ENCODE measurements at places on chromosomes 2 and 18.

GRCh38 chr2:176187899-176188773 lies at the start of gene HOXD1:
HOXD1 (plus strand) TSS chr2:176188668; CDS start chr2:176188802, 134 bp downstream.
- no peak for DNase-seq

DNA sequence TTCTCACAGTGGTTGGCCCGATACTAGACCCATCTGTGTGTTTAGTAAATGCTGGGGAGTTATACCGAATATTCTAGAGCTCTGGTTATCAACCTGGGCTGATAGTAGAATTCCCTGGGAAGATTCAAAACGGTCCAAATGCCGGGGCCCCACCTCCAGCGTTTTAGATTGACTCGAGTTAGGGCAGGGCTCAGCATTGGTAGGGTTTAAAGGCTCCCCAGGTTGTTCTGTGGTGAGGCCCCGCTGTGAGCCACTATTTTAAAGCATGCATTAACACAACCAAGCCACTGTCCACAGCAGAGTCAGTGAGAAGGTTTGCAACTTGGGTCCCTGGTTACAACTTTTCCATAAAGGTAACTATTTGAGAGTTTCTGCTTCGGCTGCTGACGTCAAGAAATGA lies 73.6 kb downstream of the DYSF start:
- DNase-seq, result no peak

GRCh38 chr2:86372641-86373502 lies 35.4 kb upstream of the REEP1 start:
- DNase-seq, result no peak

- DNase-seq, result no peak
Observed at GRCh38 chr2:121505005-121505404, 25.7 kb upstream of the RNU4ATAC start.

DNA sequence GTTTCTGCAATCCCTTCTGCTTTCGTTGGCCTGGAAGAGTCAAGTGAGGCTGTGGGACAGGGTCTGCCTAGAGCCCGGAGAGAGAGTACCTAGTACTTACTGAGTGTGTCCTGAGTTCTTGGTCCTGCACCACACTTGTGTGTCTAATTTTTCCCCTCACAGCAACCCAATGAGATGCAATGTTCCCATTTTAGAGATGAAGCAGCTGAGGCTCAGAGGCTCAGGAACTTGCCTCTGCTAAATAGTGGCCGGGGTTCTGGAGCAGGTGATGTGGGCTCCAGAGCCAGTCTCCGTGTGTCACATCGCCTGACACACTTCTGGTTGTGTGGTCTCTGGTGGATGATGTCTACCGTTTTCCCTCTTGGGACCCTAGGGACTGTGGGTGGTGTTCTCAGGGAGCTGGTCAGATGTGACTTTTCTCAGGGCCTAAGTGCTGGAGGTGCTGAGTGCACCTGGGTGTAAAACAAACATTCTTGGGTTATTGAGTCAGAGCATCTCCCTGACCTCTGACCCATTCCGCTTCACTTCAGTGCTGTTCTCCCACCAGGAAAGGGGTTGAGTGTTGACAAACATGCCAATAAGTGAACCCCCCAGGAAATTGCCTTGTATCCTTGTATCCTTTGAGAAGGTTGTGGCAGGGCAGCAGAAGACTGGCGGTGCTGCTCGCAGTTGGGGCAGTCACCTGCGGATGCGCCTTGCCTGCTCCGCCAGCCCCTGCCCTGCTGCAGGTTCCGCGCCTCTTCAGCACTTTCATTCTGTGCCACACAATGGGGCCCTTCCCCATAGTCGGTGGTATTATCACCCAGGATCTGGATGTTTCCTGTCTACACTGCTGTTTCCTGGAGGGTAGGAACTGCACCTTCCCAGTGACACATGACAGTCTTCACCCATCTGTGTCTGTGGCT lies 32.1 kb downstream of the HK2 start:
- no peak for DNase-seq

GRCh38 chr2:148634749-148635148 lies 9.8 kb upstream of the EPC2 start:
- DNase-seq, result no peak

- DNase-seq, result no peak
Observed at GRCh38 chr2:42618972-42619371, 50.5 kb downstream of the MTA3 start.

DNA sequence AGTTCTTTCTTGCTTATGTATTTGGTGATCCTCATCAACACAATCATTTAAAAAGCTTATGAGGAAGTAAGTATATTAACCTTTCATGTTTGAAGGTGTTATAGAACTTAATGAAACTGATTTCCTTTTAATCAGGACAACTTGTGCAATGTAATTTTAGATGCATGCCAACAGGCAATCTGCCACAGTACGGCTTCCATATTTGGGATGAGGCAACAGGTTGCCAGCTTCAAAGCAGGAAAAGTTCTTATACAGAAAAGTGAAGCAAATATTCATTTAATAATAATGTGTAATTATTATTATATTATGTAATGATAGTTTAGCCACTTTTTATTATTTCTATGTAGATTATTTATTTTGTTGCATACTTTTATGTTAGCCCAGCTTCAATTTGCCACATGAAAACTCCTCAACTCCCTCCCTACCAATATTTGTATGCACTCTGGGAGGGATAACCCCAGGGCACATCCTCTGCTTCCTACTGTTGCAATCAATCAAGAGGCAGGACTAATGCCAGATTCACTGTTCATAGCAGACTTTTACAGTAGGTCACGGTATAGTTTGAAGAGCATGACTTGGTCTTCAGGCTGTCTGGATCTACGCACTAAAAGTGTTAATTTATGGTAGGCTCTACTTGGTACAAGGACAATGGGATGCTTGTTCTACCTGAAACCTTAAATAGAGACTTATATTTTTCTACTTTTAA lies 277.2 kb downstream of the AGPS start:
- DNase-seq, result no peak

GRCh38 chr2:233532971-233533370 lies 33.6 kb downstream of the USP40 start:
- no peak for DNase-seq

DNA sequence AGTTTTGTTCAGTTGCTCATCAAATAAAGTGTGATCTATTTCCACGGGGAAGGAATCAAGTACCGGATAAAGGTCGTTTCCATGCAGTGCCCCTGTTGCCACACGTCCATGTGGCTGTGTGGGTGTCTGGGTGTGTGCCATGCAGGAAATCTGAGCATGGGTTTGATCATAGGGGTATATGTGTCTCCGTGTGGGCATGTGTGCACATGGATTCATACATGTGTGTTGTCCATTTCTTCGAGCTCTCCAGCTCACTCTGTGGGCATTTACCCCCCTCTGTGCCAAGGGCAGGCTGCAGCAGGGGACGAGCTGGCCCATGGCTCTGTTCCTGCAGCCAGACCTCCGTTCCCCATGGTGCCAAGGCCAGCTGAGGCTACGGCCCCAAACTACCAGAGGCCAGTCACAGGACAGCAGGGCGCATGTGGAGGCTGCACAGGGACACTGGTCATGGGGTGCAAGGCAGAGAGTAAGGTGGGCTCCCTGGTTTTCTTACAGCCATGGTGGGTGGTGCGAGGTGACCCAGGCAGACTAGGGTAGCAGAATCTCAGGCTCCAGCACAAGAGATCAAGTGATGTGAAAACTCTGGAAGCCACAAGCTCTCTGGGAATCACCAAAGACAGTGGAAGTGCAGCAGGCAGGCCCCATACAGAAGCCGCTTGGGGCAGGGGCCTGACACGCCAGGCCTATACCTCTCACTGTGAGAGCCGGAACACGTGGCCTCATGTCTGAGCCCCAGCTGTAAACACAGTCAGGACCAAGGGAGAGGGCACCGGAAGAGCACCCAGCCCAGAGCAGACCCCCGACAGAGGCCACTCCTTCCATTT lies 66.4 kb upstream of the RAB6C start:
- no peak for DNase-seq

- DNase-seq, result no peak
Observed at GRCh38 chr2:137437386-137437785, 526.9 kb upstream of the HNMT start.

DNA sequence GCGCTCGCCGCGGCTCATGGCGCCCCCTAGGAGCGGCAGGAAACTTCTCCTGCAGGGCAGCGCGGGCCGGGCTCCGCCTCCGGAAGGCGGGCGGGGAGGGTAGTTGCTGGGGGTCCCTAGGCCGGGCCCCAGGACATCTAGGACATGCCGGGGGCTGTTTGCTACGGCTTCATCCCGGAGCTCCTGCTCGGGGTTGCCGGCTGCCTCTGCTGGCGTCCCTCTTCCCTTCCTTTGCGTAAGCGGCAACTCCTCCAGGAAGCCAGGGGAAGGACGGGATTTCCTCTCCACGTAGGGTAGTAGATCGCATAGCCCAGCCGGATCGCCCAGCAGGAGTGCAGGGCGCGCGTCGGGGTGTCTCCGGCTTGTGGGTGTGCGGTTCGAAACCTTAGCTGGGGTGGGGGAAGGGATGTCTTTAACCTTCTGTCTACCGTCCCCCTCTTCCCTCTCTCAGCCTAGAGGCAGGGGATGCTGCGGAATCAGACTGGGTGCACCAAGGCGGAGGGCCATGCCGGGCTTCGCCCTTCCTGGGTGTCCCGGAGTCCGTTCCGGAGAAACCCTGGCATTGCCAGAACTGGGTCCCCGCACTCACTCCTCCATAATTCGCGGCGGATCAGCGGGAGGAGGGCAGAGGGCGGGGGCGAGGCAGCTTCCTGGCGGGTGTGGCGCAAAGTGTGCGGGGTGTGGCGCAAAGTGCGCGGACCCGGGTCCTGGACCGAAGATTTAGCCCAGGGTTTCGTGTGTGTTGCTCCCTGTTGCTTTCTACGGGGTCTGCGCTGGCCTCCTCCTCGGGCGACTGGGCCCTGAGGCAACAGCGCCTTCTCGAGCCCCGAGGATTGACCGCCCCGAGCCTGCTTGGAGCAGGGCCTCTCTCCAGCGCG lies 12.2 kb upstream of the SKOR2 start:
- no peak for DNase-seq

DNA sequence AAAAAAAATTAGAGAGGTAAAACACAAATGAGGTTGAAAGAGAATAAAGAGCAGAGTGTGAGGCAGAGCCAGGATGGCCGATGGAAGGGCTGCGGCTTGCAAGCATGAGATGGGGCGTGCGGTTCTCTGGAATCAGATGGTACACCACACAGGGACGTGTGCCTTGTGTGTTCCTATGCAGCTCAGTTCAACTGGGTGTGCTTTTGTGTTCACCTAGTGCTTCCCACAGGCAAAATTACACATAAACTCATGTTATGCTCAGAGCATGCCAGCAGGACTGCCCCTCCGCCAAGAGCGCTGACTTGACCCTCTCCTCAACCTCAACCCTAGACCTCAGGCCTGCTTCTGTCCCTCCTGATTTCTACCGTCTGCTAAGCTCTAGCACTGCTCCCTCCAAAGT lies 24.4 kb downstream of the STARD7 start:
- DNase-seq, result no peak

DNA sequence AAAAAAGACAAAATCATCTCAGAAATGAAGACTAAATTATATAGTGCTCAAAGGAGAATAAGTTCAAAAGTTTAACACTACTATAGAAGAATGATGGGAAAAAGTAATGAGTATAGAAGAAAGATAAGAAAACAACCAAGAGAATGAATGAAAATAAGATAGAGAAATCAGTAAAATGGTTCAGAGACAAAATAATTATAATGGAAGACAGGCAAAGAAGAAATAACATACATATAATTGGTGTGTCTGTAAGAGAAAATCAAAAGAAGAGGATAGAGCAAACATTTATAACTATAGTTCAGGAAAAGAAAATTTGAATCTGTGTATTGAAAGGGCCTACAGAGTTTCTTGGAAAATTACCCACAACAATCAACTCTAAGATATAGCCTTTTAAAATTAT lies 43.5 kb downstream of the DNAH6 start:
- no peak for DNase-seq

DNA sequence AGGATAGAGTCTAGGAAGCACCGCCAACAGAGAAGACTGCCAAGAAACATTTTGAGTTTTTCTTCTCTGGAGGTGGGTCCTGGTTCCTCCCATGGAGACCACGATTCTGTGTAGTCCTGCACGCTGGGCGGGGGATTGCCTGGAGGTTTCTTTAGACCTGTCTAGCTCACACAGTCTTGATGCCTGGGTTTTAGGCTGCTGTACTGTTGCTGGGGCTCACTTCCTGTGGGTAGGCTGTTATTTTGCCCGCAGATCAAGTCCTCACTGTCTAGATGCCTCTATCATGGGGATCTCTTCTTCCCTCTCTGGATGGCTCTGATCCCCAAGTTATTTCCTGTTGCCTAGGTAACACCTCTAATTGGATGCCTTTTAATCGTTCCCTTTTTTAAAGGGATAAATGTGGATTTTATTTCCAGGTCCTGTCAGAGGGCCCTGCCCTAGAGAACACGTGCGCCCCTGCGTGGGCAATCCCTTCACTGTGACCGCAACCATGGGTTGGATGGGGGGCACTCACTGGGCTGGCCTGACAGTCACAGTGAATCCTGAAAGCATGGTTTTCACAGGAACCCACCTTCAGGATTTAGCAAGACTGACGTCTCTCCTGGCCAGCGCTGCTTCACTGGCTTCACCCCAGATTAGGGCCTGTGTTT lies 115.7 kb downstream of the MSH2 start:
- DNase-seq, result no peak

GRCh38 chr18:27378431-27379095 lies 193.5 kb upstream of the CHST9 start:
- no peak for DNase-seq

DNA sequence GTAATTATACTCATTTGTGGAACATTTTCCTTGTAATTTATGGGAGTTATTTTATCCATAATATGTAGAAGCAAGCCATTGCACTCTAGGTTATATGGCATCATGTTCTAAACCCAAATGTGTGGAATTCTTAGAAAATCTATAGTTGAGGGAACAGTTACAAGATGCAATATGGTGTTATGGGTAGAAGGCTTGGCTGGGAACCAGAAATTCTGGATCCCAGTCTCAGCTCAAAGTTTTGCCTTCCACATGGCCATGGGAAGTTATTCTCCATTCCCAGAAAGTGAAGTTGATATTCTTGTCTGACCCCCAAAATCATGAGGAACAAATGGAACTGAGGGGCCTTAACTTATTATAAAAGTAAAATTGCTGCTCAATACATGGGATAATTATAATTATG lies 38.0 kb downstream of the KIF5C start:
- no peak for DNase-seq

- no peak for DNase-seq
Observed at GRCh38 chr18:3015851-3016250, 2.9 kb upstream of the LPIN2 start.

- no peak for DNase-seq
Observed at GRCh38 chr2:112927745-112928144, 16.8 kb downstream of the IL37 start.
